Central memory CD4-positive, alpha-beta T cell (primary cell): ENCODE measurements at places on chromosomes 4 and X.

DNA sequence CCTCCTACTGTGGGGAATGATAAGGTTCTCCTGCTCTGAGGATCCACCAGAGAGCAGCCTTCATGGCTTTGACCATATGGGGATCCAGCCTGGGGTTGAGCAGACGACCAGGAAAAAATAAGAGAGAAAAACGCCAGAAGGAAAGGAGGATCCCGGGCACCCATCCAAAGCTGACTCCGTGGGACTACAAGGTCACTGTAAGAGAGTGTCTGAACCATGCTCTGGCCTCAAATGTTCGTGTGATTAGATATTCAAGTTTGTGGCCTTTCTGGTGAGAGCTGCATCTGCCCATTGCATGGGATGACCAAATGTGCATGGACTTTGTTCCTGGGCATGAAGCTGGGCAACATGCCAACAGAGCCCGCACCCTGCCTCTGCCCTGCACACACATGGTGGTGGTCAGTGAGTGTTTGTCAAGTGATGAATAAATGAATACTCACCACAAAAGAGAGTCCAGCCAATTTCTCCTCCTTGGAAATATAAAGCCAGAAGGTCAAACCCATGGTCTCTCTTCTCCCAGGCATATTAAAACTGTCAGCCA, 346.0 kb upstream of the GATB start:
- DNase-seq: no peak

DNA sequence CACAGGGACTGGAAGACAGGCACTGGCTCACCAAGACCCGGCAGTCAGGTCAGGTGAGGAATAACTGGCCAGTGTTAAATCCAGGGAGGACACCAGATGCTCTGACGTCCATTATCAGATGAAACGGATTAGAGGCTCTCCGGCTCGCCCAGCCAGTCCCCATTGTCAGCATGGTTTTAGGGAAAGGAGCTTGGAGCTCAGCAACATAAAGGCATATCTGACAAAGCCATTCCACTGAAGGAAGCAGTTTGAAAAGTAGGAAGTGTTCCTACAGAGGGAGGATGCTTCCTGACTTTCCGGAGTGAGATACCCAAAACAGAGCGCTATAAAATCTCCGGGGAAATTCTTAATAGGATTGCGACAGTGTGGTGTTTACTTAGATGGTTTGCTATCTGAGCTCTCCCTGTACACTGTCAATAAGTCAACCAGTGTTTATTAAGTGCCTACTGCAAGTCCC, 14.8 kb downstream of the NDNF start:
- DNase-seq: no peak

- DNase-seq: no peak
These were observed 58.8 kb downstream of the C4orf50 start for GRCh38 chr4:5959211-5959982.

GRCh38 chrX:599837-600715, 30.5 kb upstream of the SHOX start:
- DNase-seq: no peak

DNA sequence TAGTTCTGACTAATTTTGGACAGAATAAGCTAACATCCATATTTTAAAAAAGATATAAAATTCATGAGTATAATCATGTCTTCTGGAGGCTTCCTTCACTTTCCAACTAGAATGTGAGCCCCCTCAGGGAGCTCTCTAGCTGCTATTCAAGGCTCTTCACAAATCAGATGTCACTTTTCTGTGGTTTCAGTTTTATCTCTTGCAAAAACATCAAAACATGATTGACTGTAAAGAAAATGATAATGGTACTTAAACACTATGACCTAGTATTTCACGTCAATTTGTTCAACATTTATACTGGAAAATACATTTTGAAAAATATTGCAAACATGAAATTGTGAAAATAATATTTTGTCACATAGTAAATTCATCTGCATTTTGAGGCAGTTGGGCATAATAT, 234.2 kb downstream of the UNC5C start:
- DNase-seq: no peak

DNA sequence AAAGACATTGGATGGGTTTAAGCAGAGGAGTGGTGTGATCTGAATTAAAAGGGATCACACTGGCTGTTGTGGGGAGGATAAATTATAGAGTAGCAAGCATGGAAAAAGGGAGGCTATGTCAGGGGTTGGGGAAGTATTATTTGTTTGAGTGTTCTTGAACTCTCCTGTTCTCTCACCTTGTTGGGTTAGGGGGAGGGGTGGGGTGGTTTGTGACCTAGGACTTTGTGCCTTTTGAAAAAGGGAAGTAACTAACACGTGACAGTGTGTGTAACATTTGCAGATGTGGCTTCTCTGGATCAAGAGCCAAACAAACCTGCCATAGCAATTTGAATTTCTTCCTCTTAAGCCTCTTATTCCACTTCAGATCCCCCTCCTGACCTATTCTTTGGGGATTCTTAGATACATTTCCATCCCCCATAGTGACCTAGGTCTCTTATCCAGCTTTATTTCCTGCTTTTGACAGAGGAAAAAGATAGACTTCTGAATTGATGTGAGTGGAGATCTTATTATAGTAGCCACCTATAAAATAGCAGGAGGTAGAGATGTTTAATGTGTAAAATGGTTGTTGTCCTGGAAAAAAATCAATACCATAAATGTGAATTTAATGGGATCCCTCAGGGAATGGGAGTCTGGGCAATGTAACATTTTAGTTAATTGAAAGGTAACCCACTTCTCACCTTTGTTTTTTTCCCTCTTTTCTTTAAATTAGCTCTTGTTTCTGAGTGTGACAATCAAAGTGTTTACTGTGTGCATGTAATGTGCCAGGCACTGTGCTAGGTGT, 120.4 kb downstream of the CT47B1 start:
- no peak for DNase-seq

GRCh38 chr4:168870004-168870403, 140.1 kb downstream of the CBR4 start:
- DNase-seq: no peak

DNA sequence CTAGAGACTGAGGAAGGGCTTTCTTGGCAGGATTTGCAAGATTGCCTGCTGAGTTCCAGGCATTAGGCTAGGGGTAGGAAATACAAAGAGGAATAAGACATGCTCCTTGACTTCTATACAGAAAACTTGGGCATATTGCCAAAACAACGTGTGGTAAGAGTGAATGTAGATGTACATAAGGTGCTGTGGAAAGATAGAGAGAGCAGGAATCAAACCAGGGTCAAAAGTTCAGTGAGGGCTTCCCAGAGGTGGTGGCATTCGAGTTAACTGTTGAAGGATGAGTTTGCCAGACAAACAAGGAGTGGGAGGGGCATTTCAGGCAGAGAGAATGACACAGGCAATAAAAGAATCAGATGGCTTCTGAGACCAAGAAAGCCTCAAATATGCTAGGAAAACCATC, 187.9 kb downstream of the KDR start:
- no peak for DNase-seq

- no peak for DNase-seq
These were observed 7.8 kb downstream of the FLNA start for GRCh38 chrX:154366666-154367055.

DNA sequence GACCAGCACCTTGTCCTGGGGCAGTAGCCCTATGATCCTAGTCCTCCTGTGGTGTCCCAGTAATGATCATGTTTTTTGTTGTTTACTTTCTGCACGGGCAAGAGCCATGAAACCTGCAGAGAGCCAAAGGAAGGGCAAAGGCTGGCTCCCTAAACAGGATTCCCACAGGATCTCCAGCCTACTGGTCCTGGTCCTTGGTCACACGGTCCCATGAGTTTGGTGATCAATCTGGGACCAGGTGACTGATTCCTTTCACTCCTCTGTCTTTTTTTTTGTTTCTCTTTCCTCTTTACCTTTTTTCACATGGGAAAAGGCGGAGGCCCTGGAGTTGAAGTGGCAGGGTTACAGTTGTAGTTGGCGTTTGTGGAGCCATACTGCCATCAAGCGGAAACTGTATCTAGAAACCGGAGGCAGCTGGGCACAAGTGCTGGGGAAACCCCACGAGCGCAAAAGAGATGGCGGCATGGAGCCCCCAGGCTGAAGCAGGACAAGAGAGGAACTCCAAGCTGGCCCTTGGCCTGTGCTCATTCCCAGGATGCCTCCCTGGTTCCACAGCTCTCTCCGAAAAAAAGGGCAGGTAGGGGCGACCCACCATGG, 34.6 kb downstream of the NBDY start:
- peak; percentile 86 for DNase-seq

- DNase-seq: no peak
These were observed 131.2 kb upstream of the STX18 start for GRCh38 chr4:4673070-4673469.

- no peak for DNase-seq
These were observed 132.8 kb upstream of the S100G start for GRCh38 chrX:16517039-16517605.

DNA sequence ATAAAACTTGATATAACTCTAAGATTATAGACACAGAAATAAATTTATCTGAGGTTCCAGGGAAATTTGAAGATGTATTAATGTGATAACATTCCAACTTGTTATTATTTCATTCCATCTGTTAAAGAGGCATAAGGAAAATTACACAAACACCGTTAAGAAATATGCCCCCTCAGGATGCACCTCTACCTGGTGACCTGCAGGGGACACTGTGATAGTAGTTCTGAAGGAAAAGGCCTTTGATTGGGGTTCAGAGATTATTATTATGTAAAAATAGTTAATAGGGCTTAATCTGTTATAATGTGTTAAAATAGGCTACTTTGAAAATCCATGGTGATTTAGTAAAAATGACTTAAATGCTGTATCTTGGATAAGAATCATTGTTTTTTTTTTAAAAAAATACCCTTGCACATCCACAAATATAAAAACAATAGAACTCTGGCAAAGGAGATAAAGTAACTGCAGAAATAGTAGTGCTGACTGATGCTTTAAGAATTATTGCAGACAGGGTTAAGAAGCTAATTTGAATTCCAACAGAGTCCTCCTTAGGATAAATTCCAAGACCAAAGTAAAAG, 6.1 kb upstream of the ABRAXAS1 start:
- DNase-seq: peak; percentile 37

- no peak for DNase-seq
These were observed 106.1 kb upstream of the ATP6AP2 start for GRCh38 chrX:40474645-40475044.

GRCh38 chr4:80446248-80446647, 110.7 kb downstream of the CFAP299 start:
- no peak for DNase-seq

DNA sequence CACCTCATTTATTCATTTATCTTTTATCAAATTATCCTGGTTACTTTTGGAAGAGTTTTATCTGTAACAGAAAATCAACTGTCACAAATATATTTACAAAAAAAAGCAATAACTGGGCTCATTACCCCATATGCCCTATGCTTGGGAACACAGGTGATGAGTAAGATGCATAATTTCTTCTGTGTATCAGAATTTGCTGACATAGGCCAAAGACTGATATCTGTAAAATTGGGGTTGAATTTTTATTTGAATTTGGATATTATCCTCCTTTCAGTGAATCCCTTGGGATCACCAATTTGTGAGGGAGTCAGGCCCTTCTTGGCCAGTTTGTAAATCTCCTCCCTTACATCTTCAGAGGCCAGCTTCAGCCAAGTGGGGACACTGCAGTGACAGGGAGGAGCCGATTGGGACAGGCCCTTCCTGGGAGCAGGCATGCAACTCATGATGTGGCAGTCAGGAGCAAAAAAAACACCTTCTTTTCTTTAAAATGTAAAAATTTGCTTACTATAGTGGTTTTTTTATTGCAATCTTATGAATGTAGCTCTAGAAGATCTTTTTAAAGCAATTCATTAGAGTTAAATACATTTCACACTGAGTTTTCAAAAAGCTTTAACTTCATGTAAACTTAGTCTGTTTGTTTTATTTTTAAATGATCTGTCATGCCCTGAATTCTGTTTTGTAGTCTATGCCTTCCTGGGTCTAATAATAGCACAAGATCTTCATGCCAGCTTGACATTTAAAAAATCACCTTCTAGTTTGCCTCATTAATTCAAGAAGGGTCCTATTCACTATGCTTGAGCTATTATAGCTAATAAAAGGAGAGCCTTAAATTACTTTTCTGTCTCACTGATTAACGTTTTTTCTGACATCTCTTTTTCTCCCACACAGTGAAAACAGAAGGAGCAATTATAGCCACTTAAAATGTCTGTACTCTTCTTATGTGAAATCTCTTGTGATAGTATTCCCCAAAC, 136.6 kb upstream of the SPRY1 start:
- DNase-seq: no peak

- no peak for DNase-seq
These were observed 46.8 kb downstream of the EPHA5 start for GRCh38 chr4:65623506-65623905.

- no peak for DNase-seq
These were observed 18.0 kb downstream of the AIFM1 start for GRCh38 chrX:130147631-130148030.

DNA sequence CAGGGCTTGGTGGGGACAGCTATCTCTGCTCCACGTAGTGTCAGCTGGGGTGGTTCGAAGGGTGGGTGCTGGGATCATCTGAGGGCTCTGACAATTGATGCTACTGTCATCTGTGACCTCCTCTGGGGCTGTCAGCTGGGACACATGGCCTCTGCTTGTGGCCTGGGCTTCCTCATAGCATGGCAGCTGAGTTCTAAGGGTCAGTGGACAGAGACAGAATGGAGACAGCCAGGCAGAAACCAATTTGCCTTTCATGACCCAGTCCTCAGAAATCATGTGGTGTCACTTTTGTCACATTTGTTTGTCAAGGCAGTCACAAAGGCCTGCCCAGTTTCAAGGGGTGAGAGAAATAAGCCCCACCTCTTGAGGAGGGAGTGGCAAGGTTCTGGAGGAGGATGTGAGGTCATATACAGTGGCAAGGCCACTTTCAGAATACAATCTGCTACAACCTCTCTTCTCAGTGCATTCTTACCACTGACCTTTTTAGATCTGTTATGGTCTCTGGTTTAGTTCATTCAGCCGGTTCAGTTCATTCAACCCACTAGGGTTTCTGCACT, 103.6 kb upstream of the BCOR start:
- no peak for DNase-seq

- no peak for DNase-seq
These were observed 113.9 kb downstream of the DRD5 start for GRCh38 chr4:9895333-9895705.

GRCh38 chr4:35342833-35343232, 901.5 kb downstream of the ARAP2 start:
- DNase-seq: no peak

GRCh38 chr4:98518559-98519267, 139.7 kb downstream of the TSPAN5 start:
- DNase-seq: no peak

GRCh38 chr4:105112274-105112673, 34.4 kb upstream of the TET2 start:
- no peak for DNase-seq

GRCh38 chr4:106717091-106717490, 319.0 kb downstream of the DKK2 start:
- no peak for DNase-seq
